Thoracic aorta (tissue), 2 donors: ENCODE measurements at places on chromosomes 7 and 10.

DNA sequence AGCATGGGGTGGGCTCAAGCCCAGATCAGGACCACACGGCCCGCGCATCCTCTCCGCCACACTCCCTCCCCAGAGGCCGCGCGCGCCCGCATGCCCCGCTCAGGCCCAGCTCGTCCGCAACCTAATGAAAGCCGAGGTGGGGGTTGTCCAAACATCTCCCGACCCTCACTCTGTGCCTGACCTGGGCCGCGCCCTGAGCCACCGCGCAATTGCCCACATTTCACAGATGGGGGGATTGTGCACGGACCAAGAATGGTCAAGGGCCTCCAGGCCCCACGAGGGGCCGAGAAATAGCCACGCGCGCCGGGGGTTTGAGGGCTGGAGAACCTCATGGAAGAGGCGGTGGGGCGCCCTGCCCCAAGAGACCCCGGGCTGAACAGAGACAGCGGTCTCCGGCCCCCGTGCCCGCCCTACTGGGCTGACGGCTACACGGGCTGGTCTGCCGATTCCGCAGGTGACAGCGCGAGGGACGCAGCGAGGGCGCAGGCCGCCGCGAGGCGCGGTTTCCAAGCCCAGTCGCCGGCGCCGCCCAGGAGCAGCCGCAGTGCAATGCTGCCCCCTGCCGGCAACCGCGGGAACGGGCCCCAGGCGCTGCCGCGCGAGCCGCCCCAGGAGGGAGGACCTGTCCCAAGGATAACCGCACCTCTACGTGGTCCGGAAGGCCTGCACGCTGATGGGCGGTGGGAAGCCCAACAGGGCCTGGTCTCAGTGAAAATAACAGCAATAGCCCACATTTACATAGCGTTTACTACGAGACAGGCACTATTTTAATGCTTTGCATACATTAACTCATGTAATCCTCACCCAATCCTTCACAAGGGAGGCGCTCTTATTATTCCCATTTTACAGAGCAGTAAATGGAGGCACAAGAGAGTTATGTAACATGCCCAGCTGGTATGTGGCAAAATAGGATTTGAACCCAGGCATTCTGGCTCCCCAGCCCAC is 10.5 kb upstream of the GRID1 start:
- DNase-seq, result no peak

DNA sequence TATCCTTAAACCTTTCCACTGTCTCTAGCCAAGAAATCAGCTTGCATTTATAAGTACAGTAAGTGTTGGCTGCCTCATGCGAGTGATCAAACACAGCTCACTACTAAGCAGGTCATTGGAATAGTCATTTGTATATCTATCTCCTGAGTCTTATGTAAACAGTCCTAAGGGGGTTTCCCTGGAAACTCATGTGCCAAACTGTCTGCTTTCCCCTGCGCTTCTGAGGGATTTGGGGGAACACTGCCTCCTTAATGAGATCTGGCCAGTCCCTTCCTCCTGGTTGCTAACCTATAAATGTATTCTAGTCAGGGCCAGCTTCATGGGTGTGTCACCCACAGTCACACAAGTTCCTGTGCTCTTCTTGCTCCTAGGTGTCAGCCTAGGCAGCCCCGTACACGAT is 133.1 kb downstream of the CD36 start:
- DNase-seq, result no peak

- no peak for DNase-seq
These were observed 12.6 kb downstream of the USP6NL start for GRCh38 chr10:11598712-11599397.

- no peak for DNase-seq
These were observed 209.4 kb downstream of the CELF2 start for GRCh38 chr10:11227103-11227502.

DNA sequence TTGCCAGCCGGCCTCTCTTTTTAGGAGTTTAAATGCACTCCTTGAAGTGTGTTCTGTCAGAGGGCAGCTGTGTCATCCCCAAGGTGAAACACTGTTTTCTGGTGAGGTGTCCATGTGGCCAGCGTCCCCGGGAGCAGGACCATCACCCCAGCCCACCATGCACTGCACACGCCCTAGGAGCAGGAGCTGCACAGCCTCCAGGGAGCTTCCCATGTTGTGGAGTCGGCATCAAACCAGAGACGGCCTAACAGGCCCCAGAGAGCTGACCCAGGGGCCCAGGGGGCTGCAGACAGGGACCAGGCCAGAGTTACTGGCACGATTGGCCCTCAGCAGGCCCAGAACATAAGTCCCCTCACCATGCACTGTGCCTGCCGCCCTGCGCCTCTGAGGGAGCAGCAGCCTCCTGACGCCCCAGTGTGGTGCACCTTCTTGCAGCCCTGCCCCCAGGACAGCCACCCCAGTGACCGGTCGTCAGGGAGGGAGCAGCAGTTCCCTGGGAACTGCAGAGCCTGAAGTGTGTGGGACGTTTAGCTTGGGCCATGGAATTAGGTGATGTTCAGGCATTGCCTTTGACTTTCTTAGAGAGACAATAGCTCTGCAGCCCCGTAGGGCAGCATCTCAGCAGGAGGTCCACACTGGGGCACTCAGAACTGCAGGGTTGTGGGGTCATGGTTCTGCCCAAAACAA is 97.9 kb downstream of the NKX6-2 start:
- DNase-seq, result no peak

- no peak for DNase-seq
These were observed 642.0 kb upstream of the LRRN3 start for GRCh38 chr7:110448918-110449317.

DNA sequence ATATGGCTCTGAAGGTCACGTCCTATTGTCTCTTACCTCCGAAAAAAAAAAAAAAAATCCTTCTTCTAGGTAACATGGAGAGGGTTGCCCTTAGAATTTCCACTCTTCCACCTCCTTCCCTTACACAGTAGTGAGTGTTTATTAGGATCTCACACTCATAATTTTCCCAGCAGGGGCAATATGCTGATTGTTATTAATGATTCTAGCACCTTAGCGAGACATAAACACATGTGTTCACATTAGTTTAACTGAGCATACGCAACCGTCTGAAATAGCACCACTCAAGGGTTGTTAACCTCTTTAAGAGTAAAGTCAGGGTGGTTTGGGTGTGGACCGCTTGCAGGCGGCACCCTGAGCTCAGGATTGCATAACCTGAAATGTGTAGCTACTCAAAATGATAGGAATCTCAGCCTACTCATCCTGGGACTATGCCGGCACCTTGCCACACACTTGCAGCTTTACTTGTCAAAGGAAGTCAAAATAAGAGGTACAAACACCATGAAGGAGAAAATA is 52.2 kb downstream of the CPEB3 start:
- no peak for DNase-seq

DNA sequence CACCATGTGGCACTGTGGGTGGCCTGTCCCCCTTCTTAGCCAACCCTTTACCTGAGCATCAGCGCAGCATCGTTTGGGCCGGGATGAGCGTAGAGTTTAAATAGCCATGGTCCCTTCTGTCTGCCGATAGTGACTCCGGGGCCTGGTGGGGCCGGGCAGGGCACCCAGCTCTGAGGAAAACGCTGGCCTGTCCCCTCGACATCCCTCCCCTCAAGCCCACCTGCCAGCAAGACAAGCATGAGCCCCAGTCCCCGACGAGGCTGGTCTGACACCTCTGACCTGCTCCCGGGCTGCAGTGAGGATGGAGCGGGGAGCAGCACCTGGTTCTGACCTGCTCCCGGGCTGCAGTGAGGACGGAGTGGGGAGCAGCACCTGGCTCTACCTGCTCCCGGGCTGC is 31.1 kb upstream of the CNPY1 start:
- DNase-seq, result no peak

DNA sequence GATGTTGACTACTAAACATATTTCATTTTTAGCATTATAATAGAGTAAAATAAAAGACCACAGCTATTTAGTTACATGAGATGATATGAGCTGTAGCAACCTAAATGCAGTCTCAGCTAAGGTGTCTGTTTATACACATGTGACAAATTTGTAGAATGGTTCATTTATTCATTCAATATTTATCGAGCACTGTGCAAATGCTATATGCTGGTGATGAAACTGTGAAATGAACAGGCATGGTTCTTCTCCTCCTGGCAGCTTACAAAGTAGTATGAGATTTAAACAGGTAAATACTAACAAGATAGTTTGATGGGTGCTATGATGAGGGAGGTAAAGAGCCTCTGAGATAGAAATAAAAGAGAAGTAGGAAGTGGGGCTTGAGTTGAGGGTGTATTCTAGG is 60.8 kb downstream of the LRGUK start:
- DNase-seq, result no peak

DNA sequence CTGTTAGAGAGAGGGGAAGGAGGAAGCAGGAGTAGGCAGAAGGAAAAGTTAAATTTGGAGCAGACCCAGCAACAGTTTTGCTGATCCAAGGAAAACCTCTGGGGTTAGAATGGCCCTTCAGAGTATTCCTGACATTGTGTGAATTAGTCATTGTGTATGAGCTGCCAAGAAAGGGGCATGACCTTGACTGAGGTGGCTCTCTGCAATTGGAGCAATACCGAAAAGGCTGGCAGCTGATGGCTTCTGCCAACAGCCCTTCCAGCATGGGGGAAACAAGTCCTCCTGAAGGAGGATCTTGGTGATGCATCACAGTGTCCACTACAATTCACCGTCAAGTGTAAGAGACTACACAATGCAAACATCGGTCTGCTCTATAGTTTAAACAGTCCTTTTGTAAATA is 20.6 kb upstream of the WASL start:
- no peak for DNase-seq

GRCh38 chr10:11553773-11554381 is 57.6 kb downstream of the USP6NL start:
- DNase-seq, result no peak

DNA sequence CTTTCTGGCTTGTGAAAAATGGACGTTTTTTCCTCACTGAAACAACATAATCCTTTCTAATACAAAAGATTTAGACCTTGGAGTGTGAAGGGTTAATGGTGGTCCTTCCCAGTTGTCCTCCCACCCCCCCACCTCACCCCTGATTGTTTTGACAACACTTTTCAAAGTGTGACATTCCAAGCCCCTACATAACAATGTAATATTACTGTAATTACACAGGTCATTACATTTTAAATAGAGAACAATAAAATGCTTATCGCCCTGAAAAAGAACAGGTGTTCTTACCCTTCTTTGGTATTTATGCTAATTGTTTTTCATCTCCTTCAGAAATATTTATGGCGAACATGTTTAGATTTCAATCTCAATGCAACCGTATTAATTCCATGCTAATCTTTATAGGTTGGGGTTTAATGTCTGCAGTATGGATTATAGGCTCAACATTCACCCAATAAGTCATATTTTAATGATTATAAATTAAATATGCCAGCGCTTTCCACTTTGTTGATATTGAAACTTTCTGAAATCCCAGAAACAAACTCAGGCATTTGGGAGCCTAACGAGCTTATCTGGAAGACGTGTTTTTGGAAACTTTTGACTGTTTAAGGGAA is 5.0 kb downstream of the TCF7L2 start:
- DNase-seq, result no peak

- no peak for DNase-seq
These were observed 73.0 kb upstream of the CABCOCO1 start for GRCh38 chr10:61589547-61590243.

DNA sequence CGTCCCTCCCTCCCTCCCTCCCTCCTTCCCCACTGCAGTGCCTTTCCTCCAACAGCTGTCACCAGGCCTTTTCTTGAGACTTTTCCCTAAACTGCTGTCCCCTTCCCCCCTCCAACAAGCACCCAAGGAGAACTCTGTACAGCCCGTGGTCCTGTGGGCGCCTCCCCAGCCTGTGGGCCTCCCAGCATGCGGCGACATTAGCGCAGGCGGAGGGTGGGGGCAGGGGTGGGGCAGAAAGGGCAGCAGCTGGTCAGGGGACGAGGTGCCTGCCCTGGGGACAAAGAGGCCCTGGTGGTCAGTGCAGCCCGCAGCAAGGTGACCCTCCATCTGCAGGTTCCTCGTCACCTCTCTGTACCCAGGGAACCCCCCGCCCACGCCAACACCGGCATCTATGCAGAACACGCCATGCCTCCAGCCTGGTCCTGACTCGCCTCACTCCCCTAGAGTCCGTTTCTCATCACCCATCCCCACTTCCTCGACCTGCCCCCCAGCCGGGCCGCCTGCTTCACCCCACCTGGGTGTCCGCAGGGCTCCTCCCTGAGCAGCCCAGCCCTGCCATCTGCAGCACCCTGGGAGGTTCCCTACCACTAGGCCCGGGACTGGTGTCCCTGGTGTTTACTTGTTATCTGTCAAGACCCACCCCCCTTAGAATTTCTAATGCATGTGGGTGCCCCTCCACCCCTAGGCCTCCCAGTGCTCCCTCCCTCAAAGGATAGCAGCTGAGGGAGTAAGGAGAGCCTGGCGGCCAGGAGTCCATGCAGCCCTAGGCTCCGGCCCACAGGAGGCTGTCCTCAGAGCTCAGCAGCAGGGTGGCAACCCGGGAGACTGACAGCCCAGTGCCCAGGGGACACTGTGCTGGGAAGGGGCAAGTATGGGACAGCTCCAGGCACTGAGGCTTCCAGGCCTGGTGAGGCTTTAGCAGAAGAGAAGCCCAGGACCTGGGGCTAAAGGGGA is 147.8 kb downstream of the ARHGAP22 start:
- DNase-seq, result no peak

- no peak for DNase-seq
These were observed 17.8 kb downstream of the VWC2 start for GRCh38 chr7:49791088-49791741.

GRCh38 chr7:35571611-35572240 is 123.2 kb downstream of the HERPUD2 start:
- no peak for DNase-seq

GRCh38 chr10:70191972-70192305 is 21.6 kb upstream of the SAR1A start:
- DNase-seq, result no peak

DNA sequence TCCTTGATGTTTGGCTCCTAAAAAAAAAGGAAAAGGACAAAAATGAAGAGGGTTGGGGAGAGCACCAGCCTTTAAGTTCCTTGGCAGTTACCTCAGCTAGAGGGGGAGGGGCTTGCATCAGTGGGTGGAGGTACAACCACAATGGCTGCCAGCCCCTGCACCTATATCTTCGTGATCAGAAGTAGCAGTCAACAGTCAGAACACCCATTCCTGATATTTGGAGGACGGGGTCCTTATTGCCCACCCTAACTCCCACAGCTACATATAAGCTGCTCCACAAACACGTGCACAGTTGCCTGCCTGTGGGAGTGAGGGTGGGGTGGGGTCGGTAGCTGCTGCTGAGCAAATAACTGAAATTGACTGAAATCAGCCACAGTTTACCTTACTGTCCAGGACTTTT is 26.2 kb downstream of the C1GALT1 start:
- no peak for DNase-seq

DNA sequence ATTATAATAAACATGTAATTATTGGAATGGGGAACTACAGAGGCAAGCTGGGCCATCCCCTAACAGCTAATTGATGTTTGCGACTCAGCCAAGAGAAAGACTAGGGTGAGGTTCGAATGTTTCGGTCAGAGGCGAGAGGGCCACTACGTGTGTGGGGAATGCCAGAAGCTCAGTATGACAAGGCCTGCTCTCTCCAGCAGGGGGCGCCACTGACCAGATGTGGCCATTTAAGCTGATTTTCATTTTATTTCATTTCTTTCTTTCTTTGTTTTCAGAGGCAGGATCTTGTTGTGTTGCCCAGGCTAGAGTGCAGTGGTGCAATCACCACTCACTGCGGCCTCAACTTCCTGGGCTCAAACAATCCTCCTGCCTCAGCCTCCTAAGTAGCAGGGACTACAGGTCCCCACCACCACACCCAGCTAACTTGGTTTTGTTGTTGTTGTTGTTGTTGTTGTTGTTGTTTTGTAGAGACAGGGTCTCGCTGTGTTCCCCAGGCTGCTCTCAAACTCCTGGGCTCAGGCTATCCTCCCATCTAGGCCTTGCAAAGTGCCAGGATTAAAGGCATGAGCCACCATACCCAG is 38.1 kb downstream of the TMEM130 start:
- no peak for DNase-seq
